ENCODE measurements at places on chromosomes 1 and 21. TPM values are rescaled to one million over a fixed set of nuclear protein-coding genes. Genes with fewer than 3 reads are reported as not detected.

GRCh38 chr1:118944546-118944945 is 43.6 kb downstream of the TBX15 start:
- no peak for DNase-seq

DNA sequence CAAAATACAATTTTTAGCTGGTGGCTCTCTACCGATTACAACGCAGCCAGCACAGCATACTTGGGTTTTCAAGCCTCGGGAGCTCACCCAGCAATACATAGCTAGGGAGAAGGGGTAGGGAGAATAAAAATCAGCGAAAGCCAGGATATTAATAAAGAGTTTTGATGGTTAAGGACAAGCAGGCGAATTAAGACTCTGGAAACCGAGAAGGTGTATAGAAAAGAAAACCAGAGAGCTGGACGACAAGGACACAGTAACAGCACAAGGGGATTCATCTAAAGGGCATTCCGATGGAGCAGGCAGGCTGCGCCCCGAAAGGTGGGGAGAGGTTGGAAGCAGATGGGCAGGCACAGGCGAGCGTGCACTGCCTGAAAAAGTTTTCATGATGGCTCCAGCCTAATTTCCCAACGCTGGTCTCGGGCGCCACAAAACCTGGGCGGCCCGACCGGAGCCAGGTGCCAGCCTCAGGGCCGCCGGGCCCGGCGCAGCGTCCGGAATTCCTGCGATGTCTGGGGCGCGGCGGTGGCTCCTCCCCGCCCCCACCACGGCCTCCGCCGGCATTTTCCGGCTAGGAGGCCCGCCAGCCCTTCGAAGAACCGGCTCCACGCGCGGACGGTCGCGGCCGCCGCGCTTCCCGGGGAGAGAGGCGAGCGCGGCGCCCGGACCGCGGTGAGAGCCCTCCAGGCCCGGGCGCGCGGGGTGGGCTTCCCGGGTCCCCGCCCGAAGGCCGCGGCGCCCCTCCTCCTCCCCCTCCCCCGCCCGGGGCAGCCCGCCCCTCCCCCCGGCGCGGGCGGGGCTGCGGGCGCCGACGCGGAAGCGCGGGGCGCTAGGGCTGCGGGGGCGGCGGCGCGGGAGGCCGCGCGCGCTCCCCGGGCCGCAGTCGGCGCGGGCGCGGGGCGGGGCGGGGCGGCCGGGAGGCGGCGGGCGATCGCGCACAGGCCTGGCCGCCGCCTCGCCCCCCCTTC is 774 bp upstream of the DYRK1A start:
- DNase-seq, result no peak

- no peak for DNase-seq
These were observed 201.0 kb downstream of the LYPLAL1 start for GRCh38 chr1:219374636-219375035.

- DNase-seq, result no peak
These were observed 431.5 kb downstream of the LMO4 start for GRCh38 chr1:87760155-87760554.

DNA sequence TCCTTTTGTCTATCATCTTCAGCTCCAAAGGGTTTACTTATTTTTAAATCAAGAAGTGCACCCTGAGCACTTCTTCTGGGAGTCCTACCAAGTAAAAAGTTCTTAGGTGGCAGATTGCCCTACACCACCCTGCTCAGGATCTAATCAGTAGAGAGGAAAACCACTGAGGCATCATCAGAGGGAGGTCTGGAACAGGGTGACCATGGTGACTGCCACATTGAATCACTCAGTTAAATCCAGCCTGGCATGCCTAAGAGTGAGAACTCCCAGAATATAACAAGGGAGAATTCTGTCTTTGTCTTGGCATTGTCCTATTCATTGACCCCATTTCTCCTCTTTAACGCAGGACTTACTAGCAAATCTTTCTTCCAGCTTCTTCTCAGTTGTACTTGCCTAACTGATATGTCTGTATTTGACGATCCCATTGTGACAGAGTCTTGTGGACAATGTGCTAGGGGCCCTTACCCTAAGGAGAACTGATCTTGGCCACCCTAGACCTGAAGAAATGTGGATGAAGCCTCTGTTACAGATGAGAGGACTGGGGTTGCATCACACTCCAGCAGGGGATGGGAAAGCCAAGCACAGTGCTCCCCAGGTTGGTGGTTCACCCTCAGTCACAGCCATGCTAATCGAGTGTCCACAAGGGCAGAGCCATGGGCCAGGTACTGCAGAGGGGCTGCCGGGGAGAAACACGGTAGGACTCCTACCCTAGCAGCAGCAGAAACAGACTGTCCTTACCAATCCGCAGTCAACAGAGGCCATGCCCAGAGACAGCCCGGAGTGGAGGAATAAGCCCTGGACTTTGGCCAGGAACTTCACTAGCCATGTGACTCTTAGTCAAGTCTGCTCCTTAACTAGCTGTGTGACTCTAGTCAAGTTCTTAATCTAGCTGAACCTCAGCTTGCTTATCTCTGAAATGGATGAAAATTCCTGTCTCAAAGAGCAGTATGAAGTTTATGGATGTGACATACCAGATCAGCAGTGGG is 15.4 kb downstream of the PKP1 start:
- DNase-seq, result no peak

GRCh38 chr1:163163881-163164582 is 38.7 kb downstream of the RGS5 start:
- DNase-seq, result no peak

- no peak for DNase-seq
These were observed 39.8 kb upstream of the ZBTB18 start for GRCh38 chr1:244011271-244011670.

- DNase-seq, result no peak
These were observed 153.9 kb downstream of the KCNH1 start for GRCh38 chr1:210980082-210980481.

GRCh38 chr1:14426854-14427253 is 171.6 kb upstream of the KAZN start:
- no peak for DNase-seq

DNA sequence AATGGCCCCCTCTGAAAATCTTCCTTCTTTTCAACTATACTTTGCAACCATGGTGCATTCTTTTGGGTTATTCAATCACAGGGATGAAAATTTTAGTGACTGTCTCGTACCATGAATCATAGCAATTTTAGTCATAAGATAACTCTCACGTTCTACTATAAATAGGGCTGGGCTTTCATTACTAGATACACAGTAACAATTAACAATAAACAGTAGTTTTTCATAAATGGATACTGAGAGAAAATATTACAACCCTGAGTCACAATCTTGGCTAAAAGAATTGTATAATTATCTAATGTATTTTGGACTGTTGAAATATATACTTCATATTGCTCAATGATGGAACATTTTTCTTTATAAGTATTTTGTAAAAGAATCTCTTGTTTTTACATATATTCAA is 96.1 kb downstream of the TEX35 start:
- no peak for DNase-seq

DNA sequence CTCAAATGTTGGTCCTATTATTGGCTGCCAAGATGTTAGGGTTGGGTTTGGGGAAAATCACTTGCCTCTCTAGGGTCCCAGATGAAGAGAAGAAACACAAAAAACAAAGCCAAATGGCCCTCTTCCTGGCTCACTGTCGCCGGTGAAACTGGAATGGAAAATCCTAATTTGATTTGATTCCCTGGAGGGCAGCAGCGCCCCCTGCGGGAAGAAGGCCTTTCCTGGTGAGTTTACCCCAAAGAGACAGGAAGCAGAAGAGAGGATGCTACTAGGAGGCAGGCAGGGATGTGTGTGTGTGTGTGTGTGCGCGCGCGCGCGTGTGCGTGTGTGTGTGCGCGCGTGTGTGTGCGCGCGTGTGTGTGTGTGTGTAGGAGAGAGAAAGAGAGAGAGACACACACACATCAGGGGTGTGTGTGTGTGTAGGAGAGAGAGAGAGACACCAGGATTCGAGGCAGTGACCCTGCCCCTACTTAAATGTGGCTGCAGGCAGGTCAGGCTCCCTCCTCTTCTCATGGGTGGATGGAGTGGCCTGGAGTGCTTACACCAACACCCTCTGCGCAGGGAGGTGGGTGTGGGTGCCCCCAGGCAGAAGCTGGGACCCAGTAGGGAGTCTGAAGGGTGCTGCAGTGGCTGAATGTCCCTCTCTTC is 3.1 kb upstream of the SELENON start:
- DNase-seq, result peak; percentile 90

DNA sequence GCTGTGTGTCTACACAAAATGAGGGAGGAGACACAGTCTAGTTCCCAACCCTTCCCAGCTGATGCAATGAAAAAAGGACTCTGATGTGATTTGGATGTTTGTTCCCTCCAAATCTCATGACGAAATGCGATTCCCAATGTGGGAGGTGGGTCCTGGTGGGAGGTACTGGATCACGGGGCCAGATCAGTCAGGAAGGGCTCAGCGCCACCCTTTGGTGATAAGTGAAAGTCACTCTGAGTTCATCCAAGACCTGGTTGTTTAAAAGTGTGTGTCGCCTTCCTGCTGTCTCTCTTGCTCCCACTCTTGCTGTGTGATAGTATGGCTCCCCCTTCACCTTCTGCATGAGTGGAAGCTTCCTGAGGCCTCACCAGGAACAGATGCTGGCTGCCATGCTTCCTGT is 63.2 kb downstream of the GNG4 start:
- no peak for DNase-seq

GRCh38 chr1:12251442-12251841 is 21.6 kb downstream of the VPS13D start:
- DNase-seq, result no peak

- no peak for DNase-seq
These were observed 37.0 kb downstream of the DMAP1 start for GRCh38 chr1:44250068-44250781.

GRCh38 chr1:182574156-182574555 is 14.9 kb downstream of the RNASEL start:
- no peak for DNase-seq

DNA sequence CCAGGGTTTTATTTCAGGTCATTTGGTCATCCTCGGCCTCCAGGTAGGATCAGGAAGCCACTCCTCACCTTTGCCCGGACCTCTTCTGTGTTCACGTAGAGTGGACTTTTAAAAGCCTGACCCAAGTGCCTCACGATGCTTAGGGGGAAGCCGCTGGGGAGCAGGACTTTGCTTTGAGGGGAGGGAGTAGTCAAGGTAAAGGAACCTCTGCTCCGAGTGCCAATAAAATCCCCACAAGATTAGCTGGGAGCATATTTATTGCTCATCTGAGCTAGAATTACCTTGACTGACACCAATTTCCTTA is 603 bp upstream of the DHRS3 start:
- no peak for DNase-seq

DNA sequence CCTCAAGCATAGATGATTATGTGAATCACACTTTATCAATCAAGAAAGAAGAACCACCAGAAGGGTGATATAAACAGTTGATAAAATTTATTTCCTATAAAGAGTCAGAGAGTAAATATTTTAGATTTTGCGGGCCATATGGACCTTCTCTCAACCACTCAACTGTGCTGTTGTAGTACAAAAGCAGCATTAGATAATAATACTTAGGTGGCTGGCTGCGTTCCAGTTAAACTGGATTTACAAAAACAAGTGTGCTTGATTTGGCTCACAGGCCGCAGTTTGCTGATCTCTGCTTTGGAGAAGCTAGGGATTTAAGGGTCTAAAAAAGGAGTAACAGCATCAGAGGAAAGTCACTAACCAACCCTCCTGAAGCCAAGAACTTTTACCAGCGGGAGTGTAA is 1406.0 kb downstream of the KCNT2 start:
- no peak for DNase-seq

DNA sequence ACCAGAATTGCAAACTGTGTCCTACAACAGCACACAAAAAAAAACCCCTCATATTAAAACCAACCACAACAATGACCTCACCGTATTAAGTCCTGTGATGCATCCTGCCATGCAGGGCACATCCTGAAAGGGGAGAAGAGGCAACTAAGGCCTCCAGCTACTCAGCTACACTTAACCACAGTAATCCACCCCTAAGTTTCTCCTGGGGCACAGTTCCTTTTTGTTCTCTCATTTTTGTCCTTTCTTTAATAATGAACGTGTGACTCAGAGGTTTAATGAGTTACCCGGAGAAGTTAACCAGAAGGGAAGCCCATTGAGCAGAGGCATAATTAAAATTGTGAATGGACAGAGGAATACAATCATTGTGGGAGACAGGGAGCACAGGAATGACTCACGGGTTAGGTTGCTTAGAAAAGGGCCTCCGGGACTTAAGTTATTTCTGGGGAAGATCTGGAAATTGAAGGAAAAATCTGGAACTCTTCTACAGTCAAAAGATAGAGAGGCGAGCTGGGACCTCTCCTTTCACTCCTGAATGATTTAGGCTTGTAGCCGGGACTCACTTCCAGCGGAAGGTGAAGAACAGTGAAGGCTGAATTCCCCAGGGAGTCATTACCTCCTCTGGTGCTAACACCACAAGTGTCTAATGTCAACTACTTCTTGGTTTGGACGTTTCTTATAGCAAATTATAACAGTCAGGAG is 36.9 kb upstream of the HIVEP3 start:
- no peak for DNase-seq

- DNase-seq, result no peak
These were observed 20.0 kb upstream of the PIGV start for GRCh38 chr1:26767714-26768113.

DNA sequence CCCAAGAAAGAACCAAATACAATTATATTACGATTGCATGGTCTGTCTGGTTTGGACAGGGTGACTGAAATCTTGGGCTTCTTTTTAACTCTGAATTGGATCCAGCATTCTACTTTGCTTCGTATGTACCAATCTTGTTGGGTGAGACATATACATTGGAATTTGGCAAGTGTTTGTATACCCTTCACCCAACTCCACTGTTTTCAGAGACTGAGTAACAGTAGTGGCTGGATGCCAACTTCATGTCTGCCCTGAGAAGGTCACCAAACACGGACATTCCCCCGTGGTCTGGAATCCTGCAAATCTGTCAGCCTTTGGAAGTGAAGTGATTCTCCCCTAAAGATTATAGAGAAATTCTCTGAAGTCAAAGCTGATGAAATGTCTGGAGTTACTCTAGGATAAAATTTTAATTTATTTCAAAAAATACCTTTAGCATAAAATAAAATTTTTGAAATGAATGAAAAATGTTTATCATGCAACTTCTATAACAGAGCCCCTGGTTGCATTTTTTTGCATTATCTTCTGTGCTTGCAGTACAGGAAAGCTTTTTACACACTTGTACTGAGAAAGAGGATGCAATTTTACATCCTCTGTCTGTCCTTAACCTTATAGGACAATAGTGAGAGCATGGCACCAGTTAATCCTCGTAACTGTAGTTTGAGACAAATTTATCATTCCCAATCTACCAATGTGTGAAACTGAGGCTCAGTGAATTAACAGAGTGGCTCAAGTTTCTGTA is 201.8 kb downstream of the DISC1 start:
- DNase-seq, result no peak

GRCh38 chr1:112794654-112795239 is 79.6 kb upstream of the PPM1J start:
- no peak for DNase-seq

The GNAT2 gene
- total RNA-seq, result not detected

The VTCN1 gene
- total RNA-seq, result 28.3 TPM

The CREG1 gene
- total RNA-seq, result 41.7 TPM

The ADAMTS5 gene
- 4.4 TPM for total RNA-seq

The IL10 gene
- total RNA-seq, result not detected

The HTR6 gene
- total RNA-seq, result 0.11 TPM

The C4BPA gene
- 0.16 TPM for total RNA-seq

The IFI44 gene
- total RNA-seq, result 94.3 TPM

The TRIM46 gene
- total RNA-seq, result 6.3 TPM

The TRIM58 gene
- total RNA-seq, result 0.91 TPM
